ENCODE measurements at places on chromosomes 16 and 17.
A peak's percentile ranks its signal among the peaks of the same experiment; 100 is the strongest.

DNA sequence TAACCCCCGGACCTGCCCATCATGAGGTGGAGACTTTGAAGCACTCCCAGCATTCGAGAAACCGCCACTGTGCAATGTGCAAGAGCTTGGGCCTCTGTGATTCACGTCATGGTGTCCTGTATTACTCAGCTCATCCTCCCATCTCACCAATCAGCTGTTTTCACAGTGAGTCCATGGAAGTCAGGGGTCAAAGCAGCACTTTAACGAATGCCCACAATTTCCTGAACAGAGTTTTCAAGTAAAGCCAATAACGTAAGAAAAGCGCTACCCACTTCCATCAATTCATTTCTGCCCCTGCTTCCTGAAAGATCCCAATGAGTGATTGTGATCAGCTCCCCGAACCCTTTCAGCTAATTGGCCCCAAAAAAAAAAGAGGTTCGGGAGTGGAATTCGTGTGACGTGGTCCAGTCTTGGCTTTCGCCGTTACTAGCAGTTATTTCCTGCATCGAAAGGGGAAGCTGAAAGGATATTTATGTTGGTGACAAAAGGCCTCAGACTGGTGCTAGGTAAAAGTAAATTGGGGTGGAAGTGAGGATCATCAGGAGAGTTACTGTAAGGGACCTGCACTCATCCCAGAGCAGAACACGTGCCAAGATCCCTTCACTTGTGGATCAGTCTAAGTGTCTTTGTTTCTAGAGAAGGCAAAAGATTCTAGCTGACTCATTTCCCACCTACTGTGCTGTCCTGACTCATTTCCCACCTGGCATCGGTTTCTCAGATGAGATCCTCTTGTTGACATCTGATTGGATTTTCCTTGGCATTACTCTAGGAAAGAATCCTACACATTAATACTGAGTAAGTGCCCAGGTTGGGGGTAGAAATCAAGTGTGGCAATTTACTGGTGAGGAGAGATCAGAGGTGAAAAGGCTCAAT is 136.7 kb upstream of the NUDT7 start:
- DNase-seq, result peak; percentile 98

DNA sequence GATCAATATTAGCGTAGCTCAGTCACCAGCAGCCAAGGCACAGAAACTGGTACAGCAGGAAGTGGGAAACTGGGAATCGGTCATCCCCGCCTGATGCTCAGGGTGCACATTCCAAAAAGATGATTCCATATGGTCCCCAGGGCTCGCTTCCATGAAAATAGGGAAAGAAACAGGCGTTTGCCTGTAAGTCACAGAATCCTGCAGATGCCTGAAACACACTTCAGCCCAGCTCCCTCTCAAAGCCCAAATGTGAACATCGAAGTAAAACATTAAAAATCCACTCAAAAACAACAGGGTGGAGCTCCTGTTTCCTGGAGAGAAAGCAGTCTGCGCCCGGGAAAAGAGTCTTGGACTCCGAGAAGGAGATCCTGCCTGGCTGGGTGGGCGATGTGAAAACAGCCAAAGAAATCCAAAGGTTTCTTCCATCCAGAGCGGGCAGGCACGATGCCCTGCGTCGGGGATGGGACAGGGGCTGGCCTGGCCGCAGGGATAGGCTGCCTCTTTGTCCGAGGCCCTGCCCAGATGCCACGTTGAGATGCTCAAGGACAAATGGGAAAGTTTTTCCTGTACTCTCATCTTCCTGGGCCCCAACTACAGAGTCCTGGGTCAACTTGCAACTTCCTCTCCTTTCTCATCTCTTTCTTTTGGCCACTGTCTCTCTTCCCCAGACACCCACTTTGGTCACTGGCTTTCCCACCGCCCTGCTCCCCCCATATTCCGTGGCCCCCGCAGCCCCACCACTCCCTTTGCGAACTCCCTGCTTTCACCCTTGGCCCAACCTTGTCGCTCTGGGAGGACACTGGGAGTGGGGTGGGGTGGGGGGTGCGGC is 743 bp downstream of the WIPI1 start:
- DNase-seq, result peak; percentile 86

DNA sequence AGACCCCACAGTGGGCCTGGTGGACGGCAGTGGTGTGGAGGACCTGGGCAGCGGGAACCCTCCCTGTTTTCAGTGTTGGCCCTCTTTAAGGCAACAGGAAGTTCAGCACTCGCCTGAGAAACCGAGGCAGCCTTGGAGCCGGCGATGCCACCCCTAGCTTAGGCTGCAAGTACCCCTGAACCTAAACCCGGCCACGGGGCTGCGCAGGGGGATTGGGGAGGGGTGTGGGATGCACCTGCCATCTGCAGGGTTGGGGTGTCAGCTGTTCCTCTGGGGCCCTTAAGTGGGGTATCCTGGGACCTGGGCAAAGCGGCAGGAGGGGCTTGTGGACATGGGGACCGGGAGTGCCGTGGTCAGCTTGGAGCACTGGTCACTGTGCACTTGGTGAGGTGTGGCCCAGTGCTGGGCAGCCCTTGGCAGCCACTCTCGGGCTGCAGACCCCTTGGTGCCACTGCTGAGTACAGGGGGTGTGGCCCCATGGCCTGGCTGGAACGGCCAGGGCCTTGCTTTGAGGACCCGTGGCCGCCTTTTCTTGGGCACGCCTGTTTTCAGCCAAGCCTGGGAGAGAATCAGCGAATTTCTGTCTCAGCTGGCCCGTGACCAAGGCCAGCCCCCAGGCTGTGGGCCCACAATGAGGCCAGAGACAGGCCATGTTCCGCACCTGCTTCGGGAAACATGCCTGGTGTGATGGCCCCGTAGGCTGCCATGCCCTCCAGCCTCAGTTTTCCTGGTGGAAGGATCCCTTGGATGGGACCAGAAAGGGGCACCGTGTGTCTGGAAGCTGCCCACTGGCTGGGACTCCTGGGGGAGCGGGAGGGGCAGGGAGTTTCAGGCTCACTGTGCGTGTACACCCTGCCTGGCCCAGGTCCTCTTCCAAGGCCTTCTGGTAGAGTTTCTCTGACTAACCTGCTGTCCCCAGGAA is 4.1 kb upstream of the SLC25A10 start:
- DNase-seq, result no peak

DNA sequence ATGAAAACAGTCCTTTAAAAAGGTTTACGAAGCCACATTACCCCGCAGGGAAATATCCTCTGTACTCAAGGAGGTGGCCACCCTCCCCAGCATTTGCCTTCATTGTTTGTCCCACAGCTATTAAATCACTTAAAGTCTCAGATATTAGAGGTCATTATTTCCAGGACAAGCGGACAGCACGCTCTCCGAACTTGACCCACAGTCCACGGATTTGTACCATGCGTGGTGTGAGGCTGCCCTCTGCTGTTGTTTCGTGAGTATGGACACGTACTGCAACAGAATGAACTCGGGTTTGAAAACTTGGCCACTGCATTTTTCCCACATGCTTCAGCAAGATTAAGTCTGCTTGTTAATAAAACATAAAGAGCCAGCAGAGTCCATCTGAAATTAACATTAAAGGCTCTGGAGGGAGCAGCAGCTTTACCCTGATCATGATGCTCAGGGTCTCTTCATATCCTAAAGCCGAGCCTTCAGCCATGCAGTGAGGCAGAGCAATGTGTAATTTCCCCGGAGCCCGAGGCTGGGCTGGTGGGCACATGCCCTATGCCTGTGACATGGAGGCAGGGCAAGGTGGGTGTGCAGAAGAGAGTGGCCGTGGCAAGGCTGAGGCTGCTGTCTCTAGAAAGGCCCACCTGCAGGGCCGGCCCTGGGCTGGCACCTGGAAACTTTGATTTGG is 19.7 kb downstream of the MEAK7 start:
- no peak for DNase-seq

DNA sequence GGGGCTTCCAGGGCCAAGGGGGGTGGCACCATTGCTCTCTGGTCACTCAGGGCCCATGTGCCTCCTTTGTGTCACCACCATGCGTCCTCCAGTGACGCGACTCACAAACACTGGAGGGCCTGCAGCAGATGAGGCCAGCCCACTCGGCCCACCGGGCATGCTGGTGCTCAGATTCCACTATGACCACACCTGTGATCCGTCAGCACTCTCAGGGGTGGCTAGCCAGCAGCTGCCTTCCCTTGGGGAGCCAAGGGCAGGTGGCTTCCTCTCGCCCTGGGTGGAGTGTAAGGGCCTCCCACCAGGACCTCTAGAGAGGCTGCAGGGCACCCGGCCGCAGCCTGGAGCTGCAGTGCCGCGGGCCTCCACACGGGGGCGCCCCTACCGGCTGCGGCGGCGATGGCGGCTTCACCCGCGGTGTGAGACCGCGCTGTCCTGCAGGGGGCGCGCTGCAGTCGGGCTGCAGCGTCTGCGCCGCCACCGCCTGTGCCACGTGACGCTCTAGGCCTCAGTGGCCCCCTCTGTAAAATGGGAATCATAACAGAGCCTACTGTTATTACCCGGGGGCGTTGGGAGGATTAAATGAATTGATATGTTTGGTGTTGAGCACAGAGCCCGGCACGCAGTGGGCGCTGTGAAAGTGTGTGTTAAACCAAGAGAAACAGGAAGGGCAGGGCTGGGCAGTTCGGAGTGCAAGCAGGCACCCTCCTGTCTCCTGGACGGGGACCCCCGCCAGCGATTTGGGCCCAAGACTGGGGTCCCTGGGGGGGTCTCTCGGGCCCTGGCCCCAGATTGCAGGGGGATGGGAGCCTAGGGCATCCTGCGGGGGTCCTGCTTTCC is 192.4 kb upstream of the GSE1 start:
- peak; percentile 48 for DNase-seq

- DNase-seq, result no peak
These were observed 63.7 kb upstream of the SIAH1 start for GRCh38 chr16:48448841-48449481.

DNA sequence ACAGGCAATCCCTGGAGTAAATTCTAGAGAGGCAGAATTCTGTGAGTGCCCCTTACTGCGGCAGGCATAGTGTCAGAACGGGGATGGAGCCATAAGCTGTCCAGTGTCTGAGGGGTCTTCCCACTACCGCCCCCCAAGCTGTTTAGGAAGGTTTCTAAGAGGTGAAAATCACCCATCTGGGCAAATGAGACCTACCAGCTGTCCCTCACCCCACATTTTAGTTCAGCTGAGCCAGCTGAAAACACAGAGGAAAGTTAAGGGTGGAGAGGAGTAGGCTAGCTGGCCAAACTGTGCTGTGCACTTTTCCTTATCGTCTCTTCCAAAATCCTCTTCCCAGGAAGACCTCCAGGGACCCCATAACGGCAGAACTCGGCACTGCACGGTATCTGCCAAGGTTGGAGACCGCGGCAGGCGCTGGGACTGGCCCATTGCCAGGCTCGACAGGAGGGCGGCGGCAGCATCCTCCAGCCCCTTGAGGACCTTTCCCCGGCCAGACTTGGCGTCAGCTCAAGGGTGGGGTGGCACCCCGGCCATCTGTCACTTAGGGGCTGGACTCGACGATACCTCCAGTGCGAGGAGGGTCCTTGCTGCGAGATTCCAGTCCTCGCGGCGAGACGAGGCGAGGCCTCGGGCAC is 955 bp downstream of the ACLY start:
- peak; percentile 32 for DNase-seq

GRCh38 chr16:1968146-1968953 is 1.7 kb downstream of the RNF151 start:
- no peak for DNase-seq

- no peak for DNase-seq
These were observed 2.7 kb downstream of the C16orf89 start for GRCh38 chr16:5062790-5063765.

- no peak for DNase-seq
These were observed 9.5 kb downstream of the ST6GALNAC2 start for GRCh38 chr17:76576189-76576588.

DNA sequence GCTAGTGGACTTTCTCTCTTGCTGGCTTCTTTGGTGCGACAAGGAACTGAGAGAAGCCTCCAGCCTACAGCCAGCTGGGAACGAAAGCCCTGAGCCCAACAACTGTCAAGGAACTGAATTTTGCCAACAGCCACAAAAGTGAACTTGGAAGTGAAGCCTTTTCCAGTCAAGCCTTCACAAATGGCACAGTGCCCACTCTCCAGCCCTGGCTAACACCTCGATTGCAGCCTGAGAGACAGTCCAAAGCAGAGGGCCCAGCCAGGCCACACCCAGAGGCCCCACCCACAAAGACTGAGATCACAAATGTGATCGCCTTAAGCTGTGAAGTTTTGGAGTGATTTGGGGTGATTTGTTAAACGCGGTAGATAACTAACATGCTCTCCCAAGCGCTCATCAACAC is 244.6 kb upstream of the SDK2 start:
- no peak for DNase-seq

DNA sequence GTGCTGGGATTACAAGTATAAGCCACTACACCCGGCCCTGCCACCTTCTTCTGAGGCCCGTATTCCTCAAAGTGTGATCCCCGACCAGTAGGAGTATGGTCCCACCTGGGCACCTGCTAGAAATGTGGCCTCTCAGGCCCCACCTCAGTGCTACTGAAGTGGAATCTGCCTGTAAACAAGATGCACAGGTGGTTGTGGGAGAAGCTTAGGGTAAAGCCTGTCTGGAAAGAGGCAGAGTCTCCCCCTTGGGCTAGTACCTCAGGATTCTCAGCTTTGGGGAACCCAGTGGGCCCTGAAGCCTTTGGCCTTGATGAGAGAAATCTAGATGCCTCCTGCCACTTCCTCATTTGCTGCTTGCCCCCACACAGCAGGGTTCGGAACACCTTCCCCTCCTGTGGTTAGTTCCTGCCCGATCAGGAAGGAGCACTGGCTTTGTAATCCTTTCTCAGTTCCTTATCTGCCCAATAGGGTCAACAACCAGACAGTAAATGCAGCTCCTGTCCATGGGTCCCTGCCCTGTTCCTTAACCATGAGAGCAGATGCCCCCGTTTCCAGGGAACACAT is 25.2 kb downstream of the TK2 start:
- no peak for DNase-seq

DNA sequence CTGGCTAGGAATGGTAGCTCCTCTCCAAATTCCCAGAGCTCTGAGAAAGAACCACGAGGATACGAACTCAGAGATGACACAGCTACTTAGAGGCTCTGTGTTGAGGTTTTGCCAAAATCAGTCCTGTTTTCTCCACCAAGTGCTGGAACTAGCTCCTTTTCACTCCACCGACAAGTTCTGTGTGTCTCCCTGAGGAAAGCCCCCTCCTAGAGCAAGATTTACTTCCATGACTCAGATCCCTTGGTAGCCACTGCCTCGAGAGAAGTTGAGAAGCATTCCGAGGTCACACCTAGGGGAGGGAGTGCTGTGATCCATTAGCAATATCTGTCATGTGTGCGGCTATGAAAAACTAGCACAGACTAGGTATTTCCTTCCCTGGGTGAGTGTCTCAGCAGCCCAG is 30.6 kb downstream of the IL21R start:
- peak; percentile 57 for DNase-seq
